HS-5 (cell line): ENCODE measurements at places on chromosomes 16 and 17.
A peak's percentile ranks its signal among the peaks of the same experiment; 100 is the strongest.

DNA sequence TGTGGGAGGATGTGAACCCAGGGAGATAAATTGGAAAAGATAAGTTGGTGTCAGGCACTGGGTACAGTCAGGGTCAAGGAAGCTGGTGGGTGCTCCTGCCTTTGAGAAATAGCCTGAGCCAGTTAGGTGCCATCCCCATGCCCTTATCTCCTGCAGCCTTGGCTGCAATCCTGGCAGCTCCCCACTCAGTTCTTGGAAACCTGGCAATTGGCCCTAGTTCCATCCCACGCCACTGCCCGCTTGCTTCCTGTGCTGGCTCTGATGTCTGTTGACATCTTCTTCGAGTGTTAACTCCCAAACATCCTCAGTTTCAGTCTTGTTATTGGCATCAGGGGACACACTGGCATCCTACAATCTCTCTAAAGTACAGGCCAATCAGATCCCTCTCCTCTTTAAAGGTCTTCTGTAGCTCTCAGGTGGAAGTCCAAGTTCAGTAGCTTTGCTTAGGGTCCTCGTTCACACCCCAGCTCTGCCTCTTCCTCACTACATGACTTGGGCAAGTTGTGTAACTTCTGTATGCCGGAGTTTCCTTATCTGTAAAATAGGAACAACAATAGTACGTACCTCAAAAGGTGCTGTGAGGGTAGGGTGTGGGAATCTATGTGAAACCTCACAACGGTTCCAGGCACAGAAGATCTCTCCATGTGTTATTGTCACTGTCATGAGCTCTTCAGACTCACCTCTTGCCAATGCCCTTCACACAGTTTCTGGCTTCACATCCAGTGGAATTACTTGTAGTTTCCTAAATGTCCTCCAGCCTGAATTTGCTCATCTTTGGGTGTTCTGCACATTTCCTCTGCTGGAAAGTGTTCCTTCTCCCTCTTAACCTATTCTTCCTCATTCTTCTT lies 13.5 kb upstream of the PRKAR1A start:
- no peak for DNase-seq

GRCh38 chr16:84643674-84644073 lies 4.6 kb upstream of the KLHL36 start:
- no peak for DNase-seq

GRCh38 chr17:39782481-39782880 lies 44.7 kb downstream of the GRB7 start:
- DNase-seq, result no peak

GRCh38 chr16:61831351-61831917 lies 204.8 kb downstream of the CDH8 start:
- no peak for DNase-seq

DNA sequence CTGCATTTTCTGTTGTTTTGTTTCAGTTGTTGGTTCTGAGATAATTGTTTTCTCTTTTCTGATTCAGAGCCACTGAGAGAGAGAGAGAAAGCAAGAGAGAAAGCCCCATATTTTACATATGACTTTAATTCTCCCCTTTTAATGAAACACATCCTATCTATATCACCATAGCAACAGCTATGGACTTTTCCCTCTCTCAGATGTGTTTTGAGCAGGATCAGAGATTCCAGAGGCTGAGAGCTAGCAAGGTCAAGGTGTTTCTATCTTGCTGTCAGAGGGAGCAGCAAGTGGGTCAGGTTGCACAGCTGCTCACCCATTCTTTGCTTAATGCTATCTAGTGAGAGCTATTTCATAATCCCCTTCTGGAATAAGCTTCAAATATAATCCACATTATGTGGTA lies 415.9 kb downstream of the CA10 start:
- DNase-seq, result no peak

- no peak for DNase-seq
These were observed 10.7 kb downstream of the WIPI1 start for GRCh38 chr17:68446626-68447041.

DNA sequence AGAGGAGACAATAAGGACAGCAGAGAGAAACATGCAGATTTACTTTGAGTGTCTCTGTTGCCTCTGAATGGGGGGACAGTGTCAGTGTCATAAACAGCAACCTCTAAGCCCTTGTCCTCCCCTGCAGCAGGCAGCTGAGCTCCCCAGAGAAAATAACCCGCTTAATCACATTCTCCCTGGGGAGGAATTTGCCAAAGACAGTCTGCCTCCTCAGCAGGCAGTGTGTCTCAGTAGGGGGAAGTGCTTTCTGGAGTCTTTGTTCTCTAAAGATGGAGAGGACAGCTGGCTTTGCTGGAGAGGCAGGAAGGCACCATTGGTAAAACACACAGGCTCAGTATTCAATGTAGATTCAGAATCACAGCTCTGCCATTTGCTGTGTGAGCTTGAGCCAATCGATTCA lies 16.1 kb downstream of the TEKT5 start:
- no peak for DNase-seq

GRCh38 chr16:12611006-12611477 lies 192.6 kb downstream of the CPPED1 start:
- DNase-seq, result no peak

GRCh38 chr17:45783593-45784292 lies 377 bp upstream of the CRHR1 start:
- no peak for DNase-seq

GRCh38 chr17:27891841-27892240 lies 1.3 kb downstream of the LYRM9 start:
- no peak for DNase-seq

DNA sequence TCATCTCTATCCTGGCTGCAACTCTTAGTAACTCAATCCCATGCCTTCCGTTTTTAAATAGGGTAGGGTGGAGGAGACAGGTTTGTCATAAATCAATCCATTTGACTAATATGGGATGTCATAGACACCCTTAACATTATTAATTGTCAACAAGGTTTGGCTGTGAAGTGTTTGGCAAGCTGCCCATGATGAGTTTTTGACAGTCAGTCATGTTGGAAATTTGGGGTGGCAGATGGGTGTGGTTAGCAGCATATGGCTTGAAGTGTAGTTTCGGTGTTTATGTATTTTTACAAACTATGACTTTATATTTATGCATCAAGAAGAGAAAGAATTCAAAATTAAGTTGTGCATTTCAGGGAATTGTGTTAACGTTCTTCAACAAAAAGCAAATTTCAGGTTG lies 221.8 kb upstream of the CDH5 start:
- DNase-seq, result no peak

DNA sequence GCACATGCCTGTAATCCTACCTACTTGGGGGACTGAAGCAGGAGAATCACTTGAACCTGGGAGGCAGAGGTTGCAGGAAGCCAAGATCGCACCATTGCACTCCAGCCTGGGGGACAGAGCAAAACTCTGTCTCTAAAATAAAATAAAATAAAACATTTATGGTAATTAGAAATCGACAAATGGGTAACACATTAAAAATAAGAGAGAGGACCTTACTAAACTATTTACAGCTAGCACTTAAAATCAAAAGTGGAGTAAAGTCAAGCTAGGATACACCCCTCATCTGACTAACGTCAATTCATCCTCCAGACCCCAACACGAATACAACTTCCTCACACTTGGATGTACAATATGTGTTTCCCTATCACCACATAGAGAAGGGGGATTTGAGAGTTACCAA lies 27.8 kb upstream of the RHOT1 start:
- DNase-seq, result no peak

- peak; percentile 42 for DNase-seq
These were observed 51.2 kb upstream of the CDH5 start for GRCh38 chr16:66315210-66315825.

GRCh38 chr16:13911871-13912270 lies 8.1 kb upstream of the ERCC4 start:
- no peak for DNase-seq

- no peak for DNase-seq
These were observed 8.8 kb downstream of the SLC9A5 start for GRCh38 chr16:67257486-67258160.

- no peak for DNase-seq
These were observed 6.7 kb upstream of the TLCD3A start for GRCh38 chr17:725746-726145.

DNA sequence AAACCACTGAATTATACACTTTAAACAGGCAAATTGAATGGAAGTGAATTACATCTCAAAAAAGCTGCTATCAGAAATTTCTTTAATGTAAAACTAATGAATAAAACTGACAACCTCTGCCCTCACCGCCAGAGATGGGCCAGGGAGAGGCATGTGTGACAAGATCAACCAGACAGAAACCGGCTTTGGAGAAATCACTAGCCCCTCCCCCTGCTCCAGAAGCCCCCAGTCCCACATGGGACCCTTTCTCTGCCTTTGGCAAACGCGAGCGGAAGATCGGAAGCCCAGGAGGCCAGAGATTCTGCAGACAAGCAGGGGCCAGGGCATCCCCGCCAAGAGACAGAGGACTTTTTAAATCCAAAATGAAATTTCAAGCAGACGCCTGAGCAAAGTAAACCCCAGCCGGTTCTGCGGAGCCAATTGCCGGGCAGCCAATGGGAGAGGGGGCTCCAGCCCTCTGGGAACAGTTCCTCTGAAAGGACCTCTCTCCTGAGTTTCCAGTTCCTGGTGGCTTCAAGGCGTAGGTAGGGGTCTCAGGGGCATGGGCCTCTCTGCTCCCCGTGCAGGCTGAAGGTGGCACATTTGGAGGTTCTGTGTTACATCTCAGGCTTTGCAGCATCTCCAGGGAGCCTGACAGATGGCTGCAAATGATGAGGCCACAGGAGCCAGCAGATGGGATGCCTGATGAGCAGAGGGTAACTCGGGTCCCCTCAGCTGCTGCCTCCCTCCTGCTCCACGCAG lies 118.1 kb downstream of the GSG1L start:
- no peak for DNase-seq

DNA sequence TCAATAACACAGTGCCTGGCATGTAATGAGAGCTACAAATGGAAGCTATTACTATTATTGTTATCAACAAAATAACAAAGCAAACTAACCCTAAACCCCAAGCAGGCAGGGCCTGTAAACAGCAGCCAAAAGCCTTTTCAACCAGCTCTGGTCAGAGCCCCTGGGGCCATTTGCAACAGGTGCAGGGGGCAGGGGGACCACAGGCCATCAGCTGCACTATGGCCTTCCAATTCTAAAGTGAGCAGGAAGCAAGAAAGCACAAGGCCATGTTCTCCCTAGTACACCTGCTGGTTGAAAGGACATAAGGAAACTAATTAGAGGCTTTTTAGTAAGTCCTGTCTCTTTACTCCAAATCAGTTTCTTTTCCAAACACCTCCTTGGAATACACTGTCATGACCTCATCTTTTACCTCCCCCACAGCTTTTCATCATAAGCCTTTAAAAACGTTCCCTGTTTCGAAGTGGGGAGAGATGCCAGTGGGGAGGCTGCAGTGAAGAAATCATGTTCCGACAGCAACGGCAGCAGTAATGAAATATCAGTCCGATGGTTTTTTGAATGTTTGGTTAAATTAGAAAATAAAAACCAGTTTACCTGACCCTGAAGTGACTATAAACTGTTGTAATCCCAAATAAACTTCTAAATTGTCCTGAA lies 68.4 kb upstream of the GSG1L start:
- DNase-seq, result no peak

- DNase-seq, result no peak
These were observed 261.8 kb upstream of the PSMD7 start for GRCh38 chr16:74034862-74035261.

GRCh38 chr16:72142476-72142875 lies 29.5 kb downstream of the PMFBP1 start:
- no peak for DNase-seq

DNA sequence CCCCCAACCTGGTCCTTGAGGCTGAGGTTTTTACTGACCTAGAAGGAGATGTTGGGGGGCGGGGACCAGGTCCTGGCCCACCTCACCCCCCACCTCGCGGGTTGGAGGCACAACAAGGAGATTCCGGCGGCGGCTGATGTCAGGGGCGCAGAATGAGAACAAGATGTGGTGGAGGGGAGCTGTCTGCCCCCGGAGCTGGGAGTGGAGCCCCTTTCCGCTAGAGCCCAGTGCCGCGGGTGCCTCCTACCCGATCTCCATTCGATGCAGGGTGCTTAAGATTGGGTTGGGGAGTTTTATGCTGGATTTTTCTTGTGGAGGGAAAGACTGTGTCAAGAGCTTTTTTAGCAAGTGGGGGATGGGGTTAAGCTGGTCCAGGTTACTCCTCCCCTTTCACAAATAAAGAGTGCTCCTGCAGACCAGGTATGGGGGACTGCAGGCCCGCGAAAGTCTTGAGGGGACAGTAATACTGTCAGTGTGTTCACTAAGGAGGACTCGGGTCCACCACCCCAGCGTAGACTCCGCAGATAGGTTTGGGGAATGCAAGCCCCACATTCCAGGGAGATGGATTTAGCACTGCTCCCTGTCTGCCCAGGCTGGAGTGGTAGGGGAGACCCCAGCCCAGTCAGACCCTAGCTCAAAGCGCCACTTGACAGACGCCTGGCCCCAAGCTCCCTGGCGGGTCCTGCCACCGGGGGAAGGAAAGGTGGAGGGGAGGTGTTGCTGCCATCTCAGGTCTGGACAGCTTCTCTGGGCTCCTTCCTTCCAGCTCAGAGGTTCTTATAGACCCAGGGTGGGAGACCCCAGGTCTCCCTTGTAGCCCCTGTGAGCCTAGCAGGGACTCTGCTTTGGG lies 2.0 kb downstream of the CACNA1G start:
- DNase-seq, result no peak

- no peak for DNase-seq
These were observed 127.5 kb downstream of the SOCS1 start for GRCh38 chr16:11128211-11129141.

DNA sequence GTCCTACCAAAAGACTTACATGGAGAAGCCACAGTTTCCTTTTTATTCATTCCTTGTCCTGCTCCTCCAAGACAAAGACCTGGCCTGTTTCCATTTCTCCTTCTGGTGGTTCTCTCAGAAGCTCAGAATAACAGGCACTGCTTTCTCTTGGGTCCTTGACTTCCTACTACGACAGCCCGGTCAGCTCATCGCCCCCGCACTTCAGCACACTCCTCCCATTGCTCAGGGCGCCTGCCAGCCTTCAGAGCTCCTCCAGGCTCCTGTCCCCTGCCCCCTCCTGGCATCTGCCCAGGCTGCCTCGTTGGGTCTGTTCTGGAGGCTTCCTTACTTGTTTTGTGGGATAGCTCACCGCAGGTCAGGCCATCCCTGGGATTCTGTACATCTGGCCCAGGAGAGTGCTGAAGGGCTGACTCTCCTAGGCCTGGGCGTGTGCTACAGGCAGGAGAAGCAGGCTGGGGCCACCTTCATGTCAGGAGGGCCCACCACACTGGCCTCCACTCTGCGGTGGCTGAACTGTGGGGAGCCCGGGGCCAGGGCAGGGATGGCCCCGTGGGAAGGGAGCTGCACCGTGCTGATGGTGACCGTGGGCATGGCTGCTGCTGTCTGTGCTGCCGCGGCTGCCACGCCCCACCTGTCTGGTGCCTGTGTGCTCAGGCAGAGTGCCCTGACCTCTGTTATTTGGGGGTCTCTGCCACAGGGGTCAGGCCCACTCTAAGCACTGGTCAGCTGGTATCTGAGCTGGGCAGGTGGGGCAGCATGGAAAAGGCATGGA lies 17.7 kb downstream of the TCF25 start:
- DNase-seq, result no peak

GRCh38 chr17:28937044-28937729 lies 14.1 kb downstream of the PHF12 start:
- DNase-seq, result no peak
